ENCODE measurements at places on chromosomes 12 and 14. TPM values are rescaled to one million over a fixed set of nuclear protein-coding genes. Genes with fewer than 3 reads are reported as not detected.
A peak's percentile ranks its signal among the peaks of the same experiment; 100 is the strongest.

RNU7-1 gene
- total RNA-seq = not detected

DNA sequence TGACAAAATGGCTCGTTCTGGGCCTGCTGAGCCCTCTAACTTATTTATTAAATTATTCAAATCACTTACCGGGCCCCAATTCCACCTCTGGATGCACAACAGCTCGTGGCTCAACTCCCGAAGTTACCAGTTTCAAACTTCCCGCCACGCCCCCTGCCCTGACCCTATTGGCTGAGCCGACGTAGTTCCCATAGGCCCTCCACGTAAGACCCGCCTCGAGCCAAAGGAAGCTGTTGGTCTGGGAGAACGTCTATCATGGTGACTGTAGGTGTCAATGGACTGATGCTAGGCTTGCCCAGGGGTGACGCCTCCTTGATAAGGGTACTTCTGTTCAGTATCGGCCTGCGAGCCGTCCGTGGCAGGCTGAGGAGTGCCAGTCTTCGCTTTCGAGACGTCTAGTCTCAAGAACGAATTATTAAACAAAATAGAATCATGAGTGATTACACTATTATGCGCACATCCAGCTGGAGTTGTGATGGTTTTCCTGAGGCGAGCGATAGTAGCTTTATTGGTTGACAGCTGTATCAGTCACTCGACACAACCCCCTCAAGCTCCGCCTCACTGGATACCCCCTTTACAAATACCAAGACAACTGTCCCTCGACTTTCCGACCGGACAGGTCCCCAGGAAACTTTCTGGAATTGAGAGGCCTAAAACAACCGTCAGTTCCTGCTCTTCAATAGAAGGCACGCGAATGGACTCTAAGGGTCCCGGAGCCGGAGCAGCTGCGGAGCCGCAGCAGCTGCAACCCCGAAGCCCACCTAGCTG is at the start of gene CDCA3:
Gene CDCA3 (minus strand): TSS at position 134 of the 768 bp plus-strand sequence. CDS start 334 bp downstream, outside the sequence.
- peaks cover 13% of the 10 kb centered on the region for H3K27me3 ChIP-seq
- H3K4me1 ChIP-seq = peaks cover 35% of the 10 kb centered on the region
- H3K36me3 ChIP-seq = peaks cover 38% of the 10 kb centered on the region

- no peaks in the 10 kb centered on the region for H3K36me3 ChIP-seq
- peaks cover 10% of the 10 kb centered on the region for H3K4me1 ChIP-seq
- H3K27me3 ChIP-seq = peaks cover 4% of the 10 kb centered on the region
- no peak overlapping the region for H3K27ac ChIP-seq
These were observed 5.9 kb downstream of the GPR84 start for GRCh38 chr12:54358191-54358944.

- H3K27ac ChIP-seq = no peak overlapping the region
- DNase-seq = no peak
- no peaks in the 10 kb centered on the region for H3K4me1 ChIP-seq
- H3K27me3 ChIP-seq = no peaks in the 10 kb centered on the region
These were observed 56.5 kb upstream of the CCND2 start for GRCh38 chr12:4217091-4217490.

GRCh38 chr12:64840949-64841717 is 16.7 kb downstream of the TBC1D30 start:
- no peaks in the 10 kb centered on the region for H3K4me1 ChIP-seq
- no peaks in the 10 kb centered on the region for H3K36me3 ChIP-seq
- H3K4me3 ChIP-seq = no peak overlapping the region
- peaks cover 34% of the 10 kb centered on the region for H3K27me3 ChIP-seq

DNA sequence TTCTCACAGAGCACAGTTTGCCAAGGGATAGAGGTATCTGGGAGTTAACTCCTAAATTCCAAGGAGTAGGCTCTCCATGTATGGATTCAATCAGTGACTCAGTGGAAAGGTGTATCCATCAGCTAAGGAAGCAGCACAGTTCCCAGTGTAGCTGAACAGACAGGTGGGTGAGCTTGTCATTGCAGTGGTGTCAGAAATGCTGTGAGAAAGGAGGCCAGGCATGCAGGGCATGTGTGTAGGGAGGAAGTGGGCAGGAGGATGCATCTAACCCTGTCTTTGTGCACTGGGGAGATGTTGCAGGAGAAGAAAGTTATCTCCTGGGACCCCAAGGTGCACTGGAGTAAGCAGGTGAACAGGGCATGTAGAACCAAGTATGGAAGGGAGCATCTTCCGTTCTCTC is 539.0 kb downstream of the VRK1 start:
- no peak overlapping the region for H3K4me3 ChIP-seq
- H3K4me1 ChIP-seq = no peaks in the 10 kb centered on the region
- H3K27me3 ChIP-seq = peaks cover 3% of the 10 kb centered on the region
- DNase-seq = no peak
- no peaks in the 10 kb centered on the region for H3K36me3 ChIP-seq
- H3K27ac ChIP-seq = no peak overlapping the region

DNA sequence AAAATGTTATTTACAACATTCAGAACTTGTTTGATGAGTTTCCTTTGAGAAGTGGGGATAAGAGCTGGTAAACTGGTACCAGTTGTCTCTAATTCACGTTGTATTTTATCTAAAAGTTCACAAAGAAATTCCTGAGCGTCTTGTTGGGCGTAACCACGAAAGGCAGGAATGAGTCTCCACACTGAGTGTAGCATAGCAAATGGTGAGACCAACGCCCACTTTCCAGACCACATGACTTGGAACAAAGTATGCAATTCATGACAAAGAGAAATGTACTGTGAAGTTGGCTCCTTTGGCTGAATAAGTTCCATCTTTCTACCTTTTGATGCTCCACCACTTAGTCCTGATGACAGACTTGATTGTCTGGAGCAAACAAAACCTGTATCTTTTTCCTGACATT is 18.4 kb downstream of the USP44 start:
- H3K27me3 ChIP-seq = peaks cover 2% of the 10 kb centered on the region
- DNase-seq = peak; percentile 20
- peaks cover 32% of the 10 kb centered on the region for H3K4me1 ChIP-seq
- no peak overlapping the region for H3K4me3 ChIP-seq

- H3K4me3 ChIP-seq = no peak overlapping the region
- H3K4me1 ChIP-seq = no peaks in the 10 kb centered on the region
- no peak for DNase-seq
- no peaks in the 10 kb centered on the region for H3K36me3 ChIP-seq
- H3K27ac ChIP-seq = no peak overlapping the region
These were observed 64.9 kb upstream of the FAM181A start for GRCh38 chr14:93862265-93862664.

- peaks cover 22% of the 10 kb centered on the region for H3K36me3 ChIP-seq
- H3K27me3 ChIP-seq = peaks cover 9% of the 10 kb centered on the region
- H3K27ac ChIP-seq = peak overlapping the region; percentile 84
- peaks cover 54% of the 10 kb centered on the region for H3K4me1 ChIP-seq
These were observed 2.0 kb upstream of the ACTN1 start for GRCh38 chr14:68981139-68981538.

- no peak overlapping the region for H3K4me3 ChIP-seq
- H3K4me1 ChIP-seq = peaks cover 8% of the 10 kb centered on the region
- H3K27ac ChIP-seq = no peak overlapping the region
- no peak for DNase-seq
These were observed 20.0 kb downstream of the ZCCHC8 start for GRCh38 chr12:122480753-122481152.

DNA sequence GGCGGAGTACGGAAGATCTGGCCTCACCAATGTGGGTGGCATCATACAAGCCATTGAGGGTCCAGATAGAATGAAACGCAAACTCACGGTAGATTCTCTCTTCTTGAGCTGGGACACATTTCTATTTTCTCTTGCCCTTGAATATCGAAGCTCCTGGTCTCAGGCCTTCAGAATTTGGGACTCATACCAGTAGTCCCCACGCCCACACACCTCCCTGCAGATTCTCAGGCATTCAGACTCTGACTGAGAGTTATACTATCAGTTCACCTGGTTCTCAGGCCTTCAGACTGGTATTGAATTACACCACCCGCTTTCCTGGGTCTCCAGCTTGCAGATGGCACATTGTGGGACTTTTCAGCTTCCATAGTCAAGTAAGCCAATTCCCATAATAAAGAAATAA is 37.8 kb downstream of the EIF2S3B start:
- H3K27ac ChIP-seq = no peak overlapping the region
- DNase-seq = no peak
- H3K27me3 ChIP-seq = peaks cover 3% of the 10 kb centered on the region
- H3K4me1 ChIP-seq = peaks cover 12% of the 10 kb centered on the region

- no peak overlapping the region for H3K27ac ChIP-seq
- peaks cover 7% of the 10 kb centered on the region for H3K4me1 ChIP-seq
- H3K4me3 ChIP-seq = no peak overlapping the region
- no peaks in the 10 kb centered on the region for H3K36me3 ChIP-seq
- DNase-seq = no peak
These were observed 322.3 kb downstream of the DUSP6 start for GRCh38 chr12:89029961-89030360.

Data from HFFc6 (cell line).